ENCODE measurements at places on chromosomes 11 and 22.

- DNase-seq = no peak
These were observed 52.3 kb upstream of the OR5P2 start for GRCh38 chr11:7849018-7849417.

- no peak for DNase-seq
These were observed 619.9 kb downstream of the CNTN5 start for GRCh38 chr11:99640671-99641070.

DNA sequence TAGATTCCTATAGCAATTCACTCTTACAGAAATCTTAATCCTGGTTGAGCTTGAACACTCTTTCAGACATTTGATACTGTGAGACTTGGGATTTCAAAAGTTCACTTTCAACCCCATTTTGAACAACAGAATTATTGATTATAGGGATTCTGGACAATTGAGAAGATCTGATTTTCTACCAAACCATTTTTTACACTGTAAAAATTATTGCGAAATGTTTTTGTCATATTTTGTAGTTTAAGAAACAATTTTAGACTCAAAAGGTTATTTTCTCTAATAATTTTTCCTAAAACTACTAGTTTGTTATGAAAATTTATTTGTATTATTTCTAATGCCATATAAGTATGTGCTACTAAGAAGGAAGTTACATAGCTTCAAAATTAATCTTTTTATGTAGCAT lies 36.4 kb downstream of the PIWIL4 start:
- no peak for DNase-seq

GRCh38 chr22:45868571-45869339 lies 108.2 kb downstream of the WNT7B start:
- no peak for DNase-seq

DNA sequence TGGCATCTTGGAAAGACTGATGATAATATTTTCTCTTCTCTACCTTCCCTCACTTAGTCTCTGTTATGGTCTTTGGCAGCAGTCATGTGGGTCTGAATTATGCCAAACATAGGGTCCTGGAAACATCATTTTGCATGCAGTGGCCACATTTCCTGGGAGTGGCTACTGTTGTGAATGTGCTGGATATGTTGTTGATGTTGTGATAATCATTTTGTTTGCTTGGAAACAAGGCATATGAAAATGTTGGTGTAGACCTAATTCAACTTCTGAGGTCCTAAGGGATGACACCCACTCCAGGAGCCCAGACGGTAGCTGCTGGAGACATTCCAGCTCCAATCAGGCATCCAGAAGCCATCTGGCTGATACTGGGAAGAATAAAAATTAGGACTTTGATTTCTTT lies 109.7 kb downstream of the DCDC1 start:
- DNase-seq = no peak

- no peak for DNase-seq
These were observed 56.3 kb upstream of the ZBTB44 start for GRCh38 chr11:130370845-130371590.

DNA sequence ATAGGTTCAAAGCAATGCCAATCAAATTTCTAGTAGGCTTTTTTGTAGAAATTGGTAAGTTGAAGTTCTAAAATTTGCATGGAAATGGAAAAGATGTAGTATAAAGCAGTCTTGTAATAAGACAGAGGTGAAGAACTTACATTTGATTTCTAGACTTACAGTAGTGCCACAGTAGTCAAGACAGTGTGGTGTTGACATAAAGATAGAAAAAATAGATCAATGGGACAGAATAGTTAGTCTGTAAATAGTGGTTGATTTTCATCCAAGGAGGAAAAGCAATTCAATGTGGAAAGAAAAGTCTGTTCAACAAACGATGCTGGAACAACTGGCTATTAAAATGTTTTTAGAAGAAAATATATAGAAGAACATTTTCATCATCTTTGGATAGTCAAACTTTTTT lies 67.9 kb downstream of the CHRDL2 start:
- no peak for DNase-seq

GRCh38 chr11:102168481-102168880 lies 58.2 kb downstream of the YAP1 start:
- DNase-seq = no peak

GRCh38 chr11:106306942-106307341 lies 229.5 kb downstream of the AASDHPPT start:
- DNase-seq = no peak

GRCh38 chr11:90722552-90723190 lies 499.8 kb upstream of the CHORDC1 start:
- DNase-seq = no peak

DNA sequence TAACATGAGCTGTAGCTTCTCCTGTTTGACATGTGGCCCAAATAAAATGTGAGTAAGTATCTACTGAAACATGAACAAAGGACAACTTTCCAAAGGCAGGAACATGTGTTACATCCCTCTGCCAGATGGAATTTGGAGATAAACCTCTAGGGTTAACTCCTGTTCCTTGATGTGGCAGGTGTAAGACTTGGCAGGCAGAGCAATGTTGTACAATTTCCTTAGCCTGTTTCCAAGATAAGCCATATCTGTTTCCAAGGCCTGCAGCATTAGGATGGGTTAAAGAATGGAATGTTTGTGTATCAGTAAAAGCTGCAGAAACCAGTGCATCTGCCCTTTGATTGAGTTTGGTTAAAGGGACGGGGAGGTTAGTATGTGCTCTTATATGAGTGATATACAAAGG lies 8.8 kb upstream of the DNAJB13 start:
- DNase-seq = no peak

- no peak for DNase-seq
These were observed at the start of gene GPR83 for GRCh38 chr11:94400839-94401772. Gene GPR83 (minus strand): TSS chr11:94401419. CDS start chr11:94401247, 172 bp downstream.

DNA sequence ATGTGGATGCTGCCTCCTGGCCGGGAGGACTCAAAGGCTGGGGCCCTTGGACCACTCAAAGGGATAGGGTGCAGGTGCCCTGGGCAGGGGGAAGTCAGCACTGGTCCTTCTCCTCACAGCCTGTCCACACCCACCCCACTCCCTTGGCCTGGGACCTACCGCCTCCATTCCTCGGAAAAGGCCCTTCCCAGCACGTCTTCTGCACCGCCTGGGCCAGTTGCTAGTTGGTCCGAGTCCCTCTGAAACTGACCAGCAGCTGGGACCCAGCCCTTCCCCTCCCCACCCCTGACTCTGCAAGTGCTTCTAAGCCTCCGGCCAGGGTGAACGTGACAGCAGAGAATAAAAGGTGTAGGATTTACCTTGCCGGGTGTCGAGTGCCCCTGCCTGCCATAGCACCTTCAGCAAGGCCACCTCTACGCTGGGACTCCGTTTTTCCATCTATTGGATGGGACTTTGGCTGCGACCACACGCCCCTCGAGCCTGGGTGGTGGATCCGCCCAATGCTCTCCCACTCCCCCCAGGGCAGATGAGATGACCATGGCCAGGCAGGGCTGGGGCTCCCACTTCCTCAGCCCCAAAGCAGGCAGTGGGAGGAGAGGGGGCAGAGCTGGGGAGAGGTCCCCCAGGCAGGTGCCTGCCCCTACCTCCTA lies 37.3 kb downstream of the OSBPL5 start:
- DNase-seq = no peak

- no peak for DNase-seq
These were observed 129.2 kb upstream of the MTMR2 start for GRCh38 chr11:96052921-96053651.

GRCh38 chr11:131036514-131036913 lies 120.2 kb upstream of the SNX19 start:
- DNase-seq = no peak

GRCh38 chr11:120137187-120137610 lies 714 bp downstream of the TRIM29 start:
- no peak for DNase-seq

- DNase-seq = no peak
These were observed 23.3 kb upstream of the MMP7 start for GRCh38 chr11:102553835-102554282.

DNA sequence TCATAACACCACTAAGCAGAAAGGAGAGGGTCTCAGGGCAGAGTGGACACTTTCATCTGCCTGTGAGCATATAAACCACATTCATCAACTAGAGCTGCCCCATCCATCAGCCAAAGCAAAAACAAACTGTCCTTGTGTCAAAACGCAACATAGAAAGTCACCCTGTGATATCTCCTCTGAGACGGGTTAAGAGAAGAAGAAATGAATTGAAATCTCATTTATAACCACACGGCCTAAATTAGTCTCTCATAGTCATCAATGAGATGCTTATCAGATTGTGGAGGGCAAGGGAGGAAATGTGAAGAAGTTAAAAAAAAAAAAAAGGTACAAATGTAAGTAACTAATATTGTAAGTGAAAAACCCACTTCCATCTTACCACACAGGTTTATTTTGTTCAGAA lies 75.7 kb downstream of the SIK3 start:
- no peak for DNase-seq

- no peak for DNase-seq
These were observed 682 bp downstream of the LARGE1 start for GRCh38 chr22:33919391-33920196.

- no peak for DNase-seq
These were observed 101.1 kb downstream of the MUC15 start for GRCh38 chr11:26470992-26471391.

- no peak for DNase-seq
These were observed 66.2 kb downstream of the DHCR7 start for GRCh38 chr11:71381781-71382505.

GRCh38 chr11:76626921-76627401 lies 43.6 kb downstream of the LRRC32 start:
- no peak for DNase-seq

DNA sequence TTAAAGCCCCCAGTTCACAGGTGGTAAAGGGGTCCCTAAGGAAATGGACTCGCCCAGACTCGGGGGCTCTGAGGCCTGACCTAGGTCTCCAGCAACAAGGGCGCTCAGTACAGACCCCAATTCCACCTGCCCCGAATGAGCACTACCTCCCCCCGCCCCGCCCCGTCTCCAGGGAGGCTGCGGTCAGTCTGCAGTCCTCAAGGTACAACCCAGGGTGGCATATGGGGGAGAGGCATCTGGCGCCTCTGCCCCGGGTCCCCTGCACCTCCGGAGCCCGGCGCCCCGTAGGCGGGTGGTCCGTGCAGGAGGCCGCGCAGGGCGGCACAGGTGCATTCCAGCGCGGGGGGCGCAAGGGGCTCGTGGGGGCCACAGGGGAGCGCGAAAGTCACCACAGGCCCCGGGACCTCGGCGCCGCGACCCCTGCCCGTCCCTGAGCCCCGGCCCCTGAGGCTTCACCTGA lies 361 bp downstream of the CTSD start:
- DNase-seq = no peak

- no peak for DNase-seq
These were observed 225.2 kb upstream of the ANO3 start for GRCh38 chr11:26106726-26107125.

DNA sequence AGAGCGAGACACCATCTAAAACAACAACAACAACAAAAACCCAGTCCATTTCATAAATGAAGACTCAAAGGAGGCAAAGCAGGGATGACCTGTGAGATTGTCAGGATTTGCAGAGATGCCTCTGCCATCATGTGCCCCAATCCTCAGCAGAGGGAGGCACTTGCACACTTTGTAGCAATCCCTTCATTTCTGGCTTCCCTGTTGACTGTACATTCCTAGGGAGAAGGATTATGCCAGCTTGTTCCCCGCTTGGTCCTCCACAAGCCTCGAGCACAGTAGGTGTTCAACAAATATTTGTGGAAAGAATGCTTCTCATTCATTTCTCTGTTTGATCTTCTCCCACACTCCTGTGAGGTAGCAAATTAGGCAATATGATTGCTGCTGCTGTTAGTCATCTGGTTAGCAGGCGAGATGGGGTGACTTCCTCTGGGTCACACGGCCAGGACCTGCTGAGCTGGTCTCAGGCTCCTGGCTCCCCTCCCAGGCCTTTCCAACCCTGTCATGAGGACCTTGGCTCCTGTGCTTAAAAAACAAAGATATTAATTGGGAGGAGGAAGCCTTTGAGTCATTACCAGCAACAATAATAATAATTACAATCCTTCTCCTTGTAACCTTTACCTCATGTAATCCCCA lies 34.1 kb downstream of the LIF start:
- DNase-seq = no peak

DNA sequence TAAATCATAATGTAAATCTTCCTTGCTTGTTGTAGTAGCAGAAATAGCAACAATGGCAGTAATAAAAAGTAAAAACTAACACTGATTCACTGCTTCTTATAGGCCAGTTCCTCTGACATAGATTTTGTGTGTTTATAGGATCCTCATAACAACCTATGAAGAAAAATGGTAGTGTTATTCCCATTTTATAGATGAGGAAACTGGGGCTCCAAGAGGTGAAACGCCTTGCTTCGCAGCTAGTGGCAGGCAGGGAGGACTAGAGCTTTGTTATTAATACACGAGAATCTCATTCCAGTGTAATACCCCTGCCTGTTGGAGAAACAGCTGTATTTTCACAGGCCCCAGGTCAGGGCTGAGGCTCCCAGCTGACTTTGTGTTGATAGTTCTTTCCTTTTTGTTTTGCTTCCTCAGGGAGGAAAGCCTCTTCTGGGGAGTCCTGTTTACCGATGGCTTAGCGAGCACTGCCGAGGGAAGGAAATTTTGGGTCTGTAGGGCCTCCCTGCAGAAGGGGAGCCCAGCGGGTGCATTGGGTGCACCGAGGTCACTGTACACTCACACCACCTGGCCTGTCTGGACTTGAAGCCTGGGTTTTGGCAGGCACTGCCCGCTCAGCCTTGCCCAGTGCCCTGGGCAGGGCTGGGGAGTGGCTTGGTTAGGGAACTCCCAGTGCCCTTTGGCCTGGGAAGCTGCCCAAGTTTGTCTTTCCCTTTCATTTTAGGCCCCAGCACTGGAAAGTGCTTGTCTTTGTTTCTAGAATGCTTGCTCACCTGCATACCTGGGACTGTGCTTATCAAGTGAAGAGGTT lies 13.5 kb downstream of the KIAA1671 start:
- DNase-seq = no peak

DNA sequence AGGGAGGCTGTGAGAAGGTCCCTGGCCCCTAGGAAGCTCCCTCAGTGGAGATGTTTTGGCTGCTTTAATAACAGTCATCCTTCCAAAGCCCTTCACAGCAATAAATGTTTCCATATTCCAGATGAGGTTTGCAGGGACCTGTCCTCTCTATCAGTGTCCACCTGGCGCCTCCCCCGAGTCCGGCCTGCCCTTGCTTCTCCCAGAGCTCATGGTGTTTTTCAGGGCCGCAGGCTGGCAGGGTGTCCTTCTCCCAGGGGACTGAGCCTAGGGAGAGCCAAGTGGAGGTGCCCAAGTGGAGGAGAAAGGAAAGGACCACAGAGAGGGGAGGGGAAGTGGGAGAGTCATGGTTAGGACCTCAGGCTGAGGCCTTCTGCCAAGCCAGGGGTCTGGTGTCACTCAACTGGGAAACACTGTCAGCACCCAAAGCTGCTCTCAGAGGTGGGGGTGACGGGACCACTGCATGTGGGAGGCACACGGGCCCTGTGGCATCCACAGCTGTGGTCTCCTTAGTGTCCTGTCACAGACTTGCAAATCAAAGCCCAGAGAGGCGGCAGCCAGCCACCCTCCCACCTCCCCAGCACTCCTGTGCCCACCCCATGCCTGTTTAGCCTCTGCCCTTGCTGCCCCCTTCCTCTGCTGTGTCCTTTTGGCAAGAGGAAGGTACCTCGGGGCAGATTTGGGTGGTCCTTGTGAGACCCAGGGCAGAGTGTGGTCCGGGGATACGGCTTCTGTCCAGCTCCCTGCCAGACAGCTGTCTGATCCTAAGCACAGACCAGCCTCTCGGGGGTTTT lies 6.4 kb downstream of the DERL3 start:
- DNase-seq = no peak

GRCh38 chr11:108606495-108607160 lies 13.1 kb upstream of the EXPH5 start:
- DNase-seq = no peak
